ENCODE measurements at places on chromosomes 11 and 22.

GRCh38 chr11:66912911-66913310 is 45.3 kb downstream of the PC start:
- DNase-seq = no peak

DNA sequence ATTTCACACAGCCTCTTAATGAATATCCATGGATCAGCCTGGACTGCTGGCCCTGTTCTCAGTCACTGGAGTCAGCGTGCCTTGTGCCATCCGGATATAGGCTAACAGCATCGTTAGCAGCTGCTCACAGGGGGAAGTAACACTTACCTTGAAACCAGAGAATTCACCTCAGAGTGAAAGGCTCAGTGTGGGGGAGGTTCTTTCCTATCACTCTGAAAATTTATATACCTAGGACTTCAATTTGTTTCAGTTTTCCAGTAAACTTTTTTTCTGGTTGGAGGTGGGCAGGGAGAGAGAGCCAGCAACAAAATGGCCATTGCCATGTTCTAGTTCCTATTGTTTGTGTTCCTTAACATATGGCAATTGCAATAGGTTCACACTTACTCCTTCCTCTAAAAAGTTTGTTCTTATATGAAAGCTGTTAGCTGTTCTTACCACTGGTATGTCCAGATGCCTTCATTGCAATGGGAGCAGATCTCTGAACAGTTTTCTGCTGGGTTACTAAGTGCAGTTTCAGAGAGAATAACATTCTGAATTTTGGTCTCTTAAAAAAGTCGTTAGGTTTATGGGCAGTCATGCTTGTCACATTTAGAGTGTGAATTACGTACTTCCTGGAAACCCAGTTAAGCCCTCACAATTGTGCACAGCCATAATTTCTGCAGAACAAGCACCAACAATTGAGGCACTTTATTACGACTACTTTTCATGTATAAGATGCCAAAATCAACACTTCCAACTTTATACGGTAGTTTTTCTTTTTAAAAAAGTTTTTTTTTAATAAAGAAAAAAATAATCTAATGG is 247.6 kb downstream of the CADM1 start:
- no peak for DNase-seq

- DNase-seq = no peak
Observed at GRCh38 chr11:43072096-43072495, 239.7 kb upstream of the API5 start.

- no peak for DNase-seq
Observed at GRCh38 chr11:37812281-37812880, 1214.3 kb upstream of the RAG2 start.

DNA sequence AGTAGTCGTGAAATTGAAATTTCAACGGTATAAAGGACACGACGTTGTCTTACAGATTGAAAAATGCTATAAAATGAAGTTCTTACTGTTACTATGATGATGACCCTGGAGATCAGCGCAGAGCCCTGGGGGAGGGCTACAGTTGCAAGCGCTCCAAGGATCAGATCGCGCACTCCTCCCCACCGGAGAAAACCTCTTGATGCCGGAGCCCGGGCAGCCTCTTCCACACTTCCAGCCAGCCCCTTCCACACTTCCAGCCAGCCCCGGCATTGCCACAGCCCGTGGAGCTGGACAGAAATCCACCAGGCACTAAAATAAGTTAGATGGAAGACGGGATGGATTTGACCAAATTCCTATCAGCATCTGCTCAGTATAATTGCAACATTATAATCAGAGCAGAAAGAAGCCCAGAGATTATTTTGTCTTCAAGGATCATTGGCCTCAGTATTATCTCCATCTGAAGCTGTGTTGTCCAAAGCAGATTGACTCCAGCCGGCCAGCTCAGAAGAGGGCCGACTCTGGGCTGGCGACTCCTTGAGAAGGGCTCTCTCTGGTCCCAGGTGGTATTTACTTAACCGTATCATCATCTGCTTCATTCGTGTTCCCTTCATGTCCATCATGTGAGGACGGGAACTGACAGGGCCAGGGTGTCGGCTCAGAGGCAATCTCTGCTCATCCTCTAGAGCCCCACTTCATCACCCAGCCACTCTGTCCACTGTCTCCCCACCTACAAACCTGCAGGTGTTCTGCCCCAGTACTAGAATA is 777 bp upstream of the MICAL3 start:
- DNase-seq = no peak

GRCh38 chr11:76371170-76371569 is 9.8 kb downstream of the THAP12 start:
- no peak for DNase-seq

DNA sequence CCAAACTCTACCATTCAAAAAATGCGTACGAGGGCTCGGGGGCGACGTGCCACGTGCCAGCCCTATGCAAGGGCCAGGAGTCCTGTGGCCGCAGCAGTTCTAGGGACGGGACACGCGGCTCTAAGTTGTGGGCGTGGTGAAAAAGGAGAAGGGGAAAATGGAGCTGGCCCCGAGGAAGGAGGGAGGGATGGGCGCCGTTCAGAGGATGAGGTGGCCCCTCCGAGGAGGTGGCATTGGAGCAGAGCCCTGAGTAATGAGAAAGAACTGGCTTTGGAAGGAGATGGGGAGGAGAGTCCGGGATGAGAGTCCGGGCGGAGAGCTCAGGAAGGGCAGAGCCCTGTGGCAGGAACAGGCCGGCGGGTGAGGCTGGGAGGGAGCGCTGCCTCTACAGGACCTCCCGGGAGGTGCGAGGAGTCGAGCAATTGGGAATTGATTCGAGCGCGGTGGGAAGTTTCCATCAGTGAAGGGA is 21.0 kb downstream of the OTUB1 start:
- no peak for DNase-seq

DNA sequence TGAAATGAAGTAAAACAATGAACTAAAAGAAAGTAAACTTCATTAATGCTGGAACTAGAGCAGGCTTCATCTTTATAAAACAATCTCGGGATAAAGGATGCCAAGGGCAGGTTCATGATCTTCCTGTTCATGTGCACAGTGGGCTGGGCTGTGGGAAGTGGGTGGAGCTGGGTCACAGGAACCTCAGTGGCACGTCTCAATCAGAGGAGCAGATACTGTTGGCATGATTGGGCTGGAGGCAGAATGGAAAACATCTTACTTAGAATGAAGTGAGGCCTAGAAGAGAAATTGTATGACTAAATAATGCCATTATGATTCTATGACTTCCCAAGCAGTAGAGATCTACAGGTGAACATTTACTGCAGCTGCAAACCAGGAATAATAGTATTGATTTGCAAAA is 45.4 kb upstream of the CALCB start:
- DNase-seq = no peak

GRCh38 chr11:113675003-113675561 is 31.0 kb downstream of the TMPRSS5 start:
- DNase-seq = no peak

- DNase-seq = no peak
Observed at GRCh38 chr11:1317432-1317831, 8.0 kb upstream of the TOLLIP start.

Data from activated CD4-positive, CD25-positive, alpha-beta regulatory T cell treated with anti-CD3 and anti-CD28 coated beads, Interleukin-2, amount 50 U/mL, for 72 hours (primary cell).